Activated T-cell treated with anti-CD3 and anti-CD28 coated beads for 24 hours (primary cell): ENCODE measurements at places on chromosomes 16 and 17.

- no peak for DNase-seq
Observed at GRCh38 chr16:86293906-86294305, 216.4 kb upstream of the FOXF1 start.

DNA sequence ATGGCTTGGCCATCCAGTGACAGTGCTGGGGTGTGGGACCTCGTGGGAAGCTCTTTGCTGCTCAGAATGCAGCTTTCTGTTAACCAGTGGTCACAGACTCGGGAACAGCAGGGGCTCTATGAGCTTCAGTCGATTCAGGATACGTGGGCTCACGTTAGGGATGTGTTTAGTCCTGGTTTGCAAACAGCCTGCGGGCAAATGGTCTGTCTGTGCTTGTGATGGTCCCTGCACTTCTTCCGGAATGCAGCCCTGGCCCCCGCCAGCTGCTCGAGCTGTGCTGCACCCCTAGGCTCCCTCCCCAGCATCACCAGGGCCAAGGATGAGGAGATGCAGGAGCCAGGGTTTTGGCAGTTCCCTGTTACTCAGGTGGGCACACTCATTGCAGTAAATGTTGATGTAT, 172.8 kb upstream of the CHMP6 start:
- no peak for DNase-seq

DNA sequence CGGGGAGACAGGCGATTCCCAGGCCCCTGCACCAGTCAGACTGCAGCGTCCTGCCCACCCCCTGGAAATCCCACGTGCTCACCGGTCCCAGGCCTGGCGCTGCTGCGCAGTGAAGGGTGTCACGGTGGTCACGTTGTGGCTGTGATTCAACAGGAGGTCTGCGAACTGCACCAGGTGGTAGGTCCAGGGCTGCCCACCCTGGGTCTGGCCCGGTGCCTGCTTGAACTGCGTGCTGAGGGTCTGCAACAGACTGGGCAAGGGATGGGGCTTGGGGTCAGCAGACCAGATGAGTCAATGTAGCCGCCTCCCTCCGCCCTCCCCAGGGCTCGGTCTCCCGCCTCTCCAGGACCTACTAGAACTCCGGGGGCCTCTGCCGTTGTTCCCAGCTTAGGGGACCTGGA, 7.1 kb downstream of the MYBBP1A start:
- no peak for DNase-seq

DNA sequence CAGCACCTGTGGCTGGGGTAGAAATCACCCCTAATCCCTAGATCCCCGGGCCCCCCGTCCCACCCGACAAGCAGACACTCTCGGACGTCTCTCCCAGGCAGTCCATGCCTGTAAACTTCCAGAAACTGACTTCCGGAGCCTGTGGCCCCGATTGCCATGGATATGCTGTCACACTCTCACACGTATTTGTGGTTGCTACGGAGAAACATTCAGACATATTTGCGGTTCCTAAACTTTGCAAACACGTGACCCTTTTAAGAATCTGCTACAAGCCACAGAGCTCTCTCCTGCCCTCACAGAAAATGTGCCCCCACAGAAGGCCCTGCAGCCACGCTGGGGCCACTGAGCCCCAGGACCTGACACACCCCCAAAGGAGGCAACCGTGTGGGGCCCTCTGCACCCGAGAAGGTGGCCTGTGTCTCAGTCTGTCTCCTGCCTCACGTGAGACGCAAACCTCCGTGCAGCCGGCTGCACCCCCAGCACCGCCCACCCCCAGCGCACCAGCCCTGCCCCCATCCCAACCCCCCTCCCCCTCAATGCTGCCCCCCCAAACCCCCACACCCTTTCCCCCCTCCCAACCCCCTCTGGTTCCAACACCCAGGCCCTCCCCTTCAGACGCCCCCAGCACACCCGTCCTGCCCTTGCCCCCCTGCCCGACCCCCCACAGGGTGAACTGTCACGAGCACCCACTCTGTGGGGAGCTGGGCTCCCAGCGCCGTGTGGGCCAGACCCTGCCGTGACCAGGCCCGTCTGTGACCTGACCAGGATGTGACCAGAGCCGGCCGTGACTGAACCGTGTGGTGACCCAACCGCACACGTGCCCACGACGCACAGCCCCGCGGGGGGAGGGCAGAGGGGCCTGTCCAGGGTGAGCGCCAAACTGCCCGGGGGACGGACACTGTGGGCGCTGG, 66.3 kb upstream of the METRNL start:
- no peak for DNase-seq

DNA sequence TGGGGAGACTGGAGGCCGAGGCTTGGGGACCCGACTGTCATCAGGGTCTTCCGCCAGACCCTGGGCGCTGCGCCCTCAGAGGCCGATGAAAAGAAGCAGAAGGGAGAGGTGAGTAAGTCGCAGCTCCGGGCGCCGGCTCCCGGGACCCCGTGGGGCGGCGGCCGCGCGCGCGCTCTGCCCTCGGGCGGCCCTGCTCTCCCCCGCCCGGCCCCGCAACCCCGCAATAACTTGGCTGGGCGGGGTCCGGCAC, 392 bp upstream of the ABHD15 start:
- DNase-seq, result no peak

- DNase-seq, result no peak
Observed at GRCh38 chr17:42804918-42805367, 6.3 kb downstream of the CNTD1 start.

DNA sequence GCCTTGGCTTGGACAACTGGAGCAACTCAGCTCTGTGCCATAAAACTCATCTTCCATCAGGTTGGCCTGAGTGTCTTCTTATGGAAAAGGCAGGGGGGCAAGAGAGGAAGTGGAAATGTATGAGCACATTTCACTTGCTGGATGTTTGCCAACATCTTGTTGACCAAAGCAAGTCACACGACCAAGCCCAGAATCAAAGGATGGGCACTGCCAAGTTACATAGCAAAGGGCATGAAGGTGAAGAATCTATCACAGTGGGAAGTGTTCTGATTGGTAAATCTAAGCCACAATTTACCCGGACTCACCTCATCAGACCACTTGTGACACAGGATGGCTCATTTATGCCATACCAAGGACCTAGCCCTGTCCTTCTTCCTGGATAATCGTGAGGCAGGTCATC, 310.5 kb upstream of the IRX5 start:
- no peak for DNase-seq

DNA sequence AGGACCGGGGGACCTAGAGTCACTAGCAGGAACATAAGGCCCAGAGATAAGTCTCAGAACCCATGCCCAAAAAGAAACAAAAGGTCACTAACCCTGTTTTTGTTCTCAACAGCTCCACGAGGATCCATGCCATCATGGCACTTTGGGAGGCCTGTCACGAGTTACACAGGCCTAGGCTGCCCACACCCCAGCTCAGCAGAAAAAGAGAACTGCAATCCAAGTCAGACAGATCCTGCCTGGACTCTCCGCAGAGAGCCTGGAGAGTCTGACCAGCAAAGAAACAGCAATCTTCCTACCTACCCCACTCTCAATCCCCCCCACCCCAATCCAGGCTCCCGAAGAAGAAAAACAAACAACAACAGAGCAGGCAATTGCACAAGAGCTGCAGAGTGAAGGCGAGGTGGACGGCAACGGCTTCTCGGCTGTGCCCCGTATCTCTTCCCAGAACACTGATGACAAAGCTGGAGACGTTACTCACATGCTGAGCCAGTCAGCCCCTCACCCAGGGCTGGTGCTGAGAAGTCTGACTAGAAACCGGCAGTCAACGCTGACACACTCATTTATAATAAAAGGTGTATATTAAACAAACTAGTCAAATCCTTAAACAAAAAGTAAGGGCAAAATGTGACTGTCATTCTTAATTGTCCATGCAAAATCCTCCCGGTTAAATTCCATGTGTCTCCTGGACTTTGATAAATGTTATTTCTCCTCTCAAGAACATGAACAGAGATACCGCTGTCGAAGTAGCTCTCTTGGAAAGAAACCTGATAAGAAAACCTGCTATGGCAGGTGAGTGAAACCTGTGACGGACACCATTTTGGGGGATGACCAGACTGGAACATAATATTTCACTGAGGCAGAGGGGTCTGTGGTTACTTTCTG, 89.3 kb downstream of the SMG6 start:
- peak; percentile 16 for DNase-seq

GRCh38 chr17:82184761-82185160, 27.9 kb downstream of the CCDC57 start:
- no peak for DNase-seq

DNA sequence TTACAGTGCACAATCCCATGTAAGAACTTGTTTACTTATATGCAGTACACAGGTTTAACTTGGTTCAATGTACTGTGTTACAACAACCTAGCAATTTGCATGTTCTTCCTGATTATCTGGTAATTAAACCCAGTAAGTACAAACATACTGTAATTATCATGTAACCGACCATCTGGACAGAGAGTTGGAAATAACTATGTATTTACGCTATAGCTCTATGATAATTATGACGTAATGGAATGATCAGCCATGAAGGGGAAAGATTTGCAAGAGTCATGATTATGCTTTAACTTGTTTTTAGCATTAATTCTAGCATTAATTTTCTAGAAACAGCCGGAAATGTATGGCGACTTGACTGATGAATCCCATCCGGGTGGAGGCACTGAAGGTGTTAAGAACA, 74.8 kb upstream of the SALL1 start:
- no peak for DNase-seq

DNA sequence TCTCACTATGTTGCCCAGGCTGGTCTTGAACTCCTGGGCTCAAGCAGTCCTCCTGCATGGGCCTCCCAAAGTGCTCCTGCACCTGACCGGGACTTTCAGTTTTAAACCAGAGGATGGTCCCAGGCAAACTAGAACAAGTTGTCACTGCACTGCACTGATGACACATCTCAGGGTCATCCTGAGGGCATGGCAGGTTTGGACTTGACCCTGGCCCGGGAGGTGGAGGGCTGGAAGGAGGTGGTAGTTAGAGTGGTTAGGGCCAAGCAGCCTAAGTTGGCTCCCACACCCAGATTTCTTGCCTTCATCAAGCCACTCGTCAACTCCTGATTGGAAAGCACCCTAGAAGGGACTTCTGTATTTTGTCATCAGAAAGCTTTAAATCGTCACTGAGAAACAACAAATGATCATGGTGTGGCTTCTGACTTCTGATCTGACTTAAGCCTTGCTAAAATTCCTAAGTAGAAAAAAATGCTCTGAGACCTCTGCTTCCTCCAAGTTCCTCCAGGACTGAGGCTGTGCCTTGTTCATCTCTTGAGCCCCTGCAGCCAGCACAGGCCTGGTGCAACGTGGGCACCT, 43.5 kb downstream of the EMP2 start:
- no peak for DNase-seq

DNA sequence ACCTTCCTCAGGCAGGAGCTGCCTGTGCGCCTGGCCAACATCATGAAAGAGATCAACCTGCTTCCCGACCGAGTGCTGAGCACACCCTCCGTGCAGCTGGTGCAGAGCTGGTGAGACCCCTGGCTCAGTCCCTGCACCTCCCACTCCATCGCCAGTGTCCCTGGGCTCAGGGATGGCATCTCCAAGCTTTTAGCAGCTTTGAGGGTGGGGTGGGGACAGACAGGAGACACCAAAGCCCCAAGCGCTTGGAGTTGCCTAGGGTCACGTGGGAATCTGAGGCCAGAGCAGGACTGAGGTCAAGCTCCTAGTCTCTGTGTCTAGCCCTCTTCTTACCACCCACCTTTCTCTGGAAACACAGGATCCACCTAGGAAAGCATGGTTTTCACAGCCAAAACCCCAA, 2.3 kb downstream of the PDK2 start:
- DNase-seq, result no peak

DNA sequence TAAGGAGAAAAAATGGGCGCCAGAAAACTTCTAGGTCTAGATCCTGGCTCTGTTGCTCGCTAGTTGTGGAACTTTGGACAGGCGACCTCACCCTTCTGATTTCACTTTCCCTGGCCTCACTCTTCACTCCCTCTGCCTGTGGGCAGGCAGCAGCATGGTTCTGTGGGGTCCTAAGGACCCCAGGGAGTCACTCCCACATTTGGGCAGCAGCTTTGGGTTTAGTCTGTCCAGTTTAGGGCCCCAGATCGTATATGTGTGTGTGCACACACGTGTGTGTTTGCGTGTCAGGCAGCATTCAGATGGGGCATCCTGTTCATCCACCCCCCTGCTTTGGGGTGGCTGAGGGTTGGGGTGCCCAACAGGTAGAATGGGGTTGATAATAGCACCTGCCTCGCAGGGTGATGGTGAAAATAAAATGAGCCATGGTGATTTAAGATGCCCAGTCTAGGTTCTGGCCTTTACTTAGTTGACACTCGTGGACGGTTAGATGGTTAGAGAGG, 102.2 kb downstream of the RAB11FIP4 start:
- no peak for DNase-seq

DNA sequence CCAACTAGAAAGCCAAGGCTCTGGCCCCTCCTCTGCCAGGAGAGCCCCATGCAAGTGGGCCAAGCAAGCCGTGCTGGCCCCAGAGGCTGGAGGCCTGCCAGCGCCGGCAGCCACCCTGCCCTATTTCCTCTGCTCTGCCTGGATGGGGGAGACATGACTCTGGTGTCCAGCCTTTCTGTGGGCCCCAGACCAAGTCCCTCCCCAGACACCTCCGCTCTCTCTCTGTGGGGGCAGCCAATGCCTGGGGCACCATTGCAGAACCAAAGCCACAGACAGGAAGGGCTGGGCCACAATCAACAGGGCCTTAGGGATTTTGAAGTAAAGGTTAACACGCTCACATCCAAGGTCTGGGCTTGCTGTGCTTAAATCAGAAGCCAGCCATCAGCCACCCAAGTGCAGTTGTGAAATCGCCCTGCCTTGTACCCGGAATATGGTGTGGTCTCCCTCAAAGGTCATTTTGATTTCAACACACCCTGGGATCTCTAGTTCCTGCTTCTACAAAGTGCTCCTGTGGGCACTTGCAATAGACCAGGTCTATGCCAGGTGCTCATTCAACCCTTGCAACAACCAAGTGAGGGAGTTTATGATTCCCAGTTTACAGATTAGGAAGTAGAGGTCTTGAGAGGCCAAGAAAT, 63.5 kb upstream of the TEX2 start:
- no peak for DNase-seq
